Aorta (tissue), 5 donors: ENCODE measurements at places on chromosomes 7 and 10. TPM values are rescaled to one million over a fixed set of nuclear protein-coding genes. Genes with fewer than 3 reads are reported as not detected.
A peak's percentile ranks its signal among the peaks of the same experiment; 100 is the strongest.

The ACHE gene
- total RNA-seq, result 2.0 TPM

The FFAR4 gene
- total RNA-seq, result 0.12 TPM

- H3K4me3 ChIP-seq, result no peak overlapping the region
- H3K36me3 ChIP-seq, result no peaks in the 10 kb centered on the region
- no peaks in the 10 kb centered on the region for H3K4me1 ChIP-seq
- no peak overlapping the region for H3K27ac ChIP-seq
These were observed 4.7 kb downstream of the ZNF786 start for GRCh38 chr7:149085866-149086265.

DNA sequence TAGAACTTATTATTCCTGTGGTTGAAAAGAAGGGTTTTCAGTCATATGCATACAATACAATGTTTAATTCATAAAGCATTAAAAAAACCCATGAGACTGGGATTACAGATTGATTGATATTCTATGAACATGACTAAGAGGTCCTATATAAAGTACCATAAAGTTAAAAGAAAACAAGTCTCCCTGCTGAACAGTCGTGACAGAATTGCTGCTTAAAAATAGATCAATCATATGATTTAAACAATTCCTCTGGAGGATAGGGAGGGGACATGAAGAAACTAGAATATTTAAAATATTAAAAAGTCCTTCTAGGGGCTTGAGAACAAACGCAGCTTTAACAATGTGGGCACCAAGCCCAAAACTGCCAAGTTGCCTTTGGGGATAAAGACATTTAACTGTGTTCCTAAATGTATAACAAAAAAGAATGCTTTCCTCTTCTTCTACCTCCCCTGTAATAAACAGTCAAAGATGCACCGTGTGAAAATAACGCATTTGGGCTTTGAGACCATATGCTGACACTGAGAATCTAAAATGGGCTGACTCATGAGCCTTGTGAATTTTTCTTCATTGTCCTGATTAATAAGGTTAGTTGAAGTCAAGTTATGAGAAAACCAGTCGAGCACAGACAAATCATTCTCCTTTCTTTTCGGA lies 25.8 kb downstream of the TWIST1 start:
- H3K27me3 ChIP-seq, result no peaks in the 10 kb centered on the region
- H3K4me1 ChIP-seq, result no peaks in the 10 kb centered on the region
- no peak overlapping the region for H3K27ac ChIP-seq
- H3K4me3 ChIP-seq, result no peak overlapping the region
- no peak for DNase-seq
- H3K36me3 ChIP-seq, result no peaks in the 10 kb centered on the region

- no peaks in the 10 kb centered on the region for H3K27me3 ChIP-seq
- H3K27ac ChIP-seq, result no peak overlapping the region
- H3K36me3 ChIP-seq, result no peaks in the 10 kb centered on the region
- H3K4me3 ChIP-seq, result no peak overlapping the region
- H3K4me1 ChIP-seq, result peaks cover 2% of the 10 kb centered on the region
These were observed 185.4 kb downstream of the JCAD start for GRCh38 chr10:29873941-29874484.

- H3K36me3 ChIP-seq, result peaks cover 13% of the 10 kb centered on the region
- H3K27me3 ChIP-seq, result no peaks in the 10 kb centered on the region
- DNase-seq, result peak; percentile 72
- no peak overlapping the region for H3K4me3 ChIP-seq
These were observed 28.4 kb upstream of the FOXL3 start for GRCh38 chr7:261341-262250.

DNA sequence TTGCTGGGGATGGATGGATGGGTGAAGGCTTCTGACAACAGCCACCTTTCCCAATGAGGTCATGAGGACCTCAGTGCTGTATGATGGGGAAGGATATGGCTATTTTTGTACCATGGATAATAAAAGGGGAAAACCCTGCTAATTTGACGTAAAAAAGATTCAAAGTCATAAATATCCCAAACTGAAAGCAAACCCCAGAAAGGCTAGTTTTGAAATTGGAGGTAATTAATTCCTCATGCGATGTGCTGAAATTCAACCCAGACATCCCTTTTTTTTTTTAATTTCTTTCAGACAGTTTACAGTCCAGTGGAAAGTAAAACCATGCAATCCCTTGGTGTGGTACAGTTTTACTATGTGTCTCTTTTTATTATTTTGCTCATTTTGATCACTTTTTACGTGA lies 254.5 kb upstream of the BMPER start:
- H3K27me3 ChIP-seq, result no peaks in the 10 kb centered on the region
- no peak for DNase-seq
- H3K4me1 ChIP-seq, result no peaks in the 10 kb centered on the region
- H3K27ac ChIP-seq, result no peak overlapping the region

DNA sequence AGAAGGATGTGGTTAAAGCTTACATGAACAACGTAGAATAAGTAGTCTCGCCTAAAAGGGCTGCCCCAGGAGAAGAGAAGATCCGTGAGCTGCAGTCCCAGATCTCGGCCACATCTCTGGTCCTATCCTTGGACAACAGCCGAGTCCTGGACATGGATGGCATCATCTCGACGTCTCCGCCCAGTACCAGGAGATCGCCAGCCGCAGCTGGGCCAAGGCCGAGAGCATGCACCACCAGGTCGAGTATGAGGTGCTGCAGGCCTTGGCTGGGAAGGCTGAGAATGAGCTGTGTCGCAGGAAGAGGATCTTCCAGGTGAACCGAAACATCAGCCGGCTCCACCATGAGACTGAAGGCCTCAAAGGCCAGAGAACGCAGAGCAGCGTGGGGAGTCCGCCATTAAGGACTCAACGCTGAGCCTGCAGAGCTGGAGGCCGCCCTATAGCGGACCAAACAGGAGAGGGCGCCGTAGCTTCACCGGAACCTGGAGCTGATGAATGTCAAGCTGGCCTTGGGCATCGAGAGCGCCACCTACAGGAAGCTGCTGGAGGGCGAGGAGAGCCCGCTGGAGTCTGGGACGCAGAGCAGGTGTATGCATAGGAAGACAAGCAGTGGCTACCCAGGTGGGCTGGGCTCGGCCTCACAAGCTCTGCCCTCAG lies 22.2 kb downstream of the LIPK start:
- peak; percentile 71 for DNase-seq
- no peaks in the 10 kb centered on the region for H3K27me3 ChIP-seq
- no peak overlapping the region for H3K4me3 ChIP-seq

- no peaks in the 10 kb centered on the region for H3K27me3 ChIP-seq
- DNase-seq, result no peak
- H3K27ac ChIP-seq, result no peak overlapping the region
- H3K4me3 ChIP-seq, result no peak overlapping the region
- peaks cover 2% of the 10 kb centered on the region for H3K36me3 ChIP-seq
These were observed 27.7 kb downstream of the PSPH start for GRCh38 chr7:56023500-56023899.

- H3K4me3 ChIP-seq, result no peak overlapping the region
- H3K36me3 ChIP-seq, result no peaks in the 10 kb centered on the region
- no peak overlapping the region for H3K27ac ChIP-seq
- H3K4me1 ChIP-seq, result peaks cover 7% of the 10 kb centered on the region
These were observed 110.8 kb downstream of the JAZF1 start for GRCh38 chr7:28069807-28070206.
